ENCODE measurements at places on chromosomes 1 and 21. TPM values are rescaled to one million over a fixed set of nuclear protein-coding genes. Genes with fewer than 3 reads are reported as not detected.

MROH7 gene
- polyA plus RNA-seq: not detected

ICOSLG gene
- 2.4 TPM for polyA plus RNA-seq

SEC16B gene
- 0.16 TPM for polyA plus RNA-seq

SPRR2D gene
- 29.7 TPM for polyA plus RNA-seq

FAM131C gene
- 1.0 TPM for polyA plus RNA-seq

DNA sequence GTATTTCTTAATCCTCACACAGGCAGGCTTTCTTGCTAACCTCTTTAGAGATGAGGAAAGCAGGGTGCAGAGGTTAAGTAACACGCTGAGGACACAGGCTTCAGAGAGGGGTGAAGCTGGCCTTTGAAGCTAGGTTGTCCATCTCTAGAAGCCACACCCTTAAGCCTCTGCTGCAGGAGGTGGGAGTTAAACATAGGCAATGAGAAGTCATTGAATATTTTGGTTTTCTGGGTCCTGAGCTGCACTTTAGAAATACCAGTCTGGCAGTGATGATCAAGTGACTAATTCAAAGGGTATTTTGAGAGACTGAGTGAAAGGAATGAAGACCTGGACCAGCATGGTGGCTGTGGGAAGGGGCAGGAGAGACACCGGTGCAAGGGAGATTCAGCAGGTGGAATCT, 9.9 kb downstream of the KCNJ15 start:
- DNase-seq: peak; percentile 74

DNA sequence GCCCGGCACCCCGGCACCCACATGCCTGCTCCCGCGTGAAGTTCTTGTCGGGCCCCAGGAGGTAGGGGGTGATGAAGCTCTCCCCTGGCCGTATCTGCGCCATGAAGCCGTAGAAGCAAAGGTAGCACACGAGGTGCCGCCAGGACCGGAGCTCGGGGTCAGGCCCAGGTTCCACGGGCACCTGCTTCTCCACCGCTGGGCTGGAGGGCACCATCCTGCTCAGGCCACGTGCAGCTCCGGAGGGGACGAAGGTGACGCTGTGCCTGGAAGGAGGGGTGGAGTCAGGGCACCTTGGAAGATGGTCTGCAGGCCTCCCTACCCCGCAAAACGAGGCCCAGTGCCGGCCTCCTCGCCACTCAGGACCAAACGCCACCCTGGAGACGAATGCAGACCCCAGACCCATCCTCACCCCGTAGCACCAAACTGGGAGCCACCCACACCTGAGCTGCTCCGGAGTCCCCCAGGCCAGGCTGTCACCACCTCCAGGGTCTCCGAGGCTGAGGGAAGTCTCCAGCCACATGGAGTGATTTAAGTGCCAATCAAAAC, 4.4 kb downstream of the SLC19A1 start:
- no peak for DNase-seq

DNA sequence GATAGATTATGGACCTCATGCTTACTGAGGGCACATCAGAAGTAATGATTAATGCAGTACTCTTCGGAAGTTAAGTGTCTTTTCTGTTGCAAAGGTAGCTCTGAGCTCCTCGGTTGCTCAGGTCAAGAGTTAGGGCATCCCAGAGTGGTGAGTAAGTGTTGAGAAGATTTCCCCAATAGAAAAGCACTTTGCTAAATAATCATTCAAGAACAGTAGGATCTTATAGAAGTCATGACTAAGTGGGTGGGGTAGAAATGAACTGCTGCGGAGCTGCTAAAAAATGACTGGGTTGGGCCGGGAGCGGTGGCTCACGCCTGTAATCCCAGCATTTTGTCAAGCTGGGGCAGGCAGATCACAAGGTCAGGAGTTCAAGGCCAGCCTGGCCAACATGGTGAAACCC, 648.6 kb upstream of the CAMK1G start:
- DNase-seq: peak; percentile 91

GRCh38 chr1:221939607-221940006, 197.7 kb upstream of the DUSP10 start:
- no peak for DNase-seq

GRCh38 chr1:3443807-3444206, 10.7 kb upstream of the ARHGEF16 start:
- DNase-seq: no peak

GRCh38 chr1:59750328-59751003, 64.3 kb upstream of the HOOK1 start:
- DNase-seq: peak; percentile 79

DNA sequence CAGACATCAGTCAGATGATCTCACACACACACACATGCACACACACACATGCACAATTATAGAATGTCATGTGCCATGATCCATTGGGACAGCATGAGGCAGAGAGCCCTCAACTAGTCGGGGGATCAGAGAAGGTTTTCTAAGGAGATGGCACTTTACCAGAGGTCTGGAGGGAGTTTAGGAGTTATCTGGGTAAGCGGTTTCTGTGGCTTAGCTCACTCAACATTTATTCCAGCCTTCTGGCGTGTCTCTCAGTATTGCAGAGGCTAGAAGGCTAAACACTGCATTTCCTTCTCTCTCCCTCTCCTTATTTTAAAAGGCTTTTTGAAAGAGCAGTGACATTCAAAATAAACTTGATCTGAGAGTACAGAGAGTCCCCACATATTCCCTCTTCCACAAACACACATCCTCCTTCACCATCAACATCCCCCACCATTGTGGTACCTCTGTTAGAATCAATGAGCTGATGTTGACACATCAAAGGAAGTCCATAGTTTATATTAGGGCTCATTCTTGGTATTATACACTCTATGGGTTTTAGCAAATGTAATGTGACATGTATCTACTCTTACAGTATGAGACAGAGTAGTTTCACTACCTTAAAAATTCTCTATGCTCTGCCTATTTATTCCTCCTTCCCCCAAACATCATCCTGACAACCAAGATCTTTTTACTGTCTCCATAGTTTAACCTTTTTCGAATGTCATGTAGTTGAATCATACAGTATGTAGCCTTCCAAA, 9.0 kb upstream of the PLA2G2A start:
- DNase-seq: no peak

DNA sequence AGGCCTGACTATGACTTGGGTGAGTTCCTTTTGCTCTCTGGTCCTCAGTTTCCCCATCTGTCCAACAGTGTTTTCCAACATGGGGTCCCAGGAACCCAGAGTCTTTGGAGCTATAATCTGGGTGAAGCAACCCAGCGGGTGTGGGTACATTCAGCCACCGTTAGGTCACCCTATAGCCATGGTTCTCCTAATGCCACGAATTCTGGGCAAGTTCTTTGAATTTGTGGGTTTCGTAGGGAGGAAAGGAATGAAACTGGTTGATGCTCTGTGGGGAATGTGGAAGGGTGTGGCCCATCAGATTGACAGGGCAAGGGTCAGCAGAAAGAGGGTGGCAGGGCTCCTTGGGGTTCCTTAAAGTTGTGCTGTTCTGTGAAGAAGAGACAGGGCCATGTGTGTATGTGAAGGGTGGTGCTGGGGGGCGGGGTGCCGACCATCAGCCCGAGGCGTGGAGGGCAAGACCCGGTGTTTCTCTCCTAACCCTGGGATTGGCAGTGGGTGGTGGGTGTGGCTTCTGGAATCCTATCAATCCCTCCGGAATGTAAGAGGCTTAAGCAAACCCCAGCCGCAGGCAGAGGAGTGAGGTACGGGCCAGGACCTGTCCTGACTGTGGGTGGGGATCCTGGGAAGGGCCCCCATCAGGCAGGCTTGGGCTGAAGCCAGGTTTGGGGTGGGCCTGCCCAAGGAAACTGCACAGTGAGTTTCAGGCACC, 35.5 kb upstream of the ZNF362 start:
- DNase-seq: peak; percentile 97

DNA sequence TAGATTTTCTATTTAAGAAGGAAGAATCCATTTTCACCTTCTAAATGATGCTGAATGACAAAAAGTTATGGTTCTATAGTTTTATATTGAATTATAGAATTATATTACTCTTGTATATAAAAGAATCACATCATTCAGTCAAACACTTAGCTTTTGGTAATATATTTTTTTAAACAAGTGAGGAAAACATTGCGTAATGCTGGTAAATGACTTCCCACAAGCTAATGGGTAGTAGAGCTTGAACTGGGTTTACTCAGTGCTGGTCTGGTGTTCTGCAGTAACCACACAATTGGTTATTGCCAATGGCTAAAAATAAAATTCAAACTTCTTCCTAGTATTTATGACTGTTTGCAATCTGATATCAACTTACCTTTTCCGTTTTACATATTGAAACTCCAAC, 10.6 kb upstream of the GIPC2 start:
- DNase-seq: no peak

DNA sequence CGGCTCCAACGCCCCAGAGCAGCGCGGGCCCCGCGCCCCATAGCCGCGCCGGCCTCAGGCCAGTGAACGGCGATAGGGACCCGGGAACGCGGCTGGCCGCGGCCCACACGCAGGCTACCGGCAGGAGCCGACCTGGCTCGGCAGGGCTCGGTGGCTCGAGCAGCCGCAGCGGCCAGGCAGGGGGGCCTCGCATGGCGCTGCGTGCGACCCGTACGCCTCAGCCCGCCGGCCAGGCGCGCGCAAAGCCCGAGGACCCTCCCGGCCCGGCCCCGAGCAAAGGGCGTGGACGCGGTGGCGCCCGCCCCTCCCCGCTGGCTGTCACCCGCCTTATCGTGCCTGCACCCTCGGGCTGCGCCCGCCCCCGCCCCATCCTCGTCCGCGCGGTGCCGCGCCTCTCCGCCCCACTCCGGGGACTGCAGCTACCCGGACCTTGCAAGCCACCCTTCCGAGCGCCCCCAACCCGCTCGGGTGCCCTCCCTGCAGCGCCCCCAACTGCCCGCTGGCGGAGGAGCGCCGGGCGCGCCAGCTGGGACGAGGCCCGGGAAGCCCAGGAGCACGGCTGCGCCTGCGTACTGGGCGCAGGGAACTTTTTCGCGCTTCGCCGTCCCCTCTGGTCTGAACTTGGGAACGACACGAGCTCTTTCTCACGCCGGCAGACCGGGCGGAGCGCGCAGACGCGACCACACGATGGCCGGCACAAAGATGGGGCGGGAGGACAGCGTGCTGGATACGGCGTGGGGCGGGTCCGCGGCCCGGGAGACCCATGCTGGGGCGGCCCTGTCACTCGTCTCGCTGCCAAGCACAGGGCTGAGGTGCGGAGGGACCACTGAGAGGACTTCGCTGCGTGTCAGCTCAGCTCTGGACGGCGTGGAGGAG, at the start of gene ABCB10:
Gene ABCB10, minus strand, starts transcription at position 248 of the 876 bp plus-strand sequence. Its CDS starts 55 bp downstream, at position 193.
- DNase-seq: peak; percentile 92

GRCh38 chr21:28799926-28800325, 192.8 kb downstream of the LTN1 start:
- DNase-seq: no peak

- no peak for DNase-seq
Observed at GRCh38 chr1:168688644-168689326, 40.2 kb downstream of the DPT start.

GRCh38 chr1:220325306-220325995, 53.2 kb upstream of the RAB3GAP2 start:
- no peak for DNase-seq

DNA sequence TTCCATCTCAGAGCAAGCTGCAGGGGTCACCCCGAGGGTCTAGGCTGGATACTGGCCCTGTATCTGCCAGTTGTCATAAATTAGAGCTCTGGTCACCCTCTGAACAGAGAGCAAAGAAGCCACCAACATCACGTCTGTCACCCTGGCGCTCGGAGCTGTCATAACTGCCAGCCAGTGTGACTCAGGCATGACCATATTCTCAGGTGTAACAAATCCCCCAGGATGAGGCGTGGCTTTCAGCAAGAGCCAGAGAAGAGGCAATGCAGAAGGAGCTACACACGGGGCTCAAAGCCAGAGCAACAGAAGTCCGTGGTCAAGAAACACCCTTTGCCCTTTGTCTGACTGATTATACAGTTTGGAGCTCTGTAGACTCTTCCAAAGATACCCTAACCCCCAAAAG, 40.0 kb downstream of the PRAMEF20 start:
- DNase-seq: no peak

DNA sequence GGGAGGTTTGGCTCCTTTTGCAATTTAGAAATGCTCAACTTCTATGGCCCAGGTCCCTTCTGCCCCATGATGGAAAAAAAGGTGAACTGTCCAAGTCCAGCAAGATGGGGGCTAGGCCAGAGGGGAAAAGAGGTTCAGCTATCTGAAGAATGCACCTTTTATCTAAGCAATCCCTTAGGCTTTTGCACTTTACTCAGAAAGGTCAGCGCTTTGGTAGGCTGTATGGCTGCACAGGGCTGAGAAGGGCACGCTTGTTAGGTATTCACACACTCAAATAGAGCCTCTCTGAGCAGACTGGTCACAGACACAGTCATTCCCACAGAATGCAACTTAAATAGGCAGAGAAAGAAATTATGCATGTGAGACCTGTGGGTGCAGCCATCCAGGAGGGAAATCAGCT, 31.0 kb downstream of the KANK4 start:
- no peak for DNase-seq

GRCh38 chr1:167270349-167271092, 49.8 kb downstream of the POU2F1 start:
- no peak for DNase-seq

DNA sequence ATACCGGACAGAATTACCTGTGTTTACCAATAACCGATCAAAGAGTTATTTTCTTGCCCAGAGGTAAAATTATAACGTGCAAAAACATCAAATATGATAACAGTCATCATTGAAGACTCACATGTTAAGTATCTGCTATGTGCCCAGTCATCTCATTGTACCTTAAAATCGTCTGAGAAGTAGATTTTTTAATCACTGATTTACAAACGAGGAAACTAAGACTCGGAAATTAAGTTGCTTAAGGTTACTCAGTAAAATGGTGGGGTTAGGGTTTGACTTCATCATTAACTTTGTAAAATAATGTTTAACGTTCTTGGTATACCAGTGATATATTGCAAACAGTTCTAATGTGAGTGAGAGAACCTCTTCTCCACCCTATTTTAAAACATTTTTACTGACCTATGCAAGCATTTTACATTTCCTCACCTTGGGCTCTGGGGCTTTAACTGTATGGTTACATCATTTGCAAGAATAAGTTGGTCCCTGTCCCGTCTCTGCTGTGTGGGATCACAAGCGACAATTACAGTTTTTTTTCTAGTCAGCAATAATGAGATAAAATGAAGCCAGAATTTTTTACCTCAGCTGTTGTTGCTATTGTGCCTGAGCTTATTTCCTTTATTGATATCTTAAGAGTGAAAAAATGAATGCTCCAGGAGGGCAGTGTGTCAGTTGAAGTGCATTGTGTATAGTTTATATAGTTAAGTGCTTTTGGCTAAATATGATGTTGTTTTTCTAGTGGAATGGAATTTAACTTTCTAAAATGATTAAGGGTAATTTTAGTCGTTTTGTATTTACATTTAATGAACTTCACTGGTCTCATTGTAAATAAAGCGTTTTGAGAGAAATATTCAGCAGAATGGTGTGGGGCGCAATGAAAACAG, 2.7 kb downstream of the RPRD2 start:
- DNase-seq: peak; percentile 34

DNA sequence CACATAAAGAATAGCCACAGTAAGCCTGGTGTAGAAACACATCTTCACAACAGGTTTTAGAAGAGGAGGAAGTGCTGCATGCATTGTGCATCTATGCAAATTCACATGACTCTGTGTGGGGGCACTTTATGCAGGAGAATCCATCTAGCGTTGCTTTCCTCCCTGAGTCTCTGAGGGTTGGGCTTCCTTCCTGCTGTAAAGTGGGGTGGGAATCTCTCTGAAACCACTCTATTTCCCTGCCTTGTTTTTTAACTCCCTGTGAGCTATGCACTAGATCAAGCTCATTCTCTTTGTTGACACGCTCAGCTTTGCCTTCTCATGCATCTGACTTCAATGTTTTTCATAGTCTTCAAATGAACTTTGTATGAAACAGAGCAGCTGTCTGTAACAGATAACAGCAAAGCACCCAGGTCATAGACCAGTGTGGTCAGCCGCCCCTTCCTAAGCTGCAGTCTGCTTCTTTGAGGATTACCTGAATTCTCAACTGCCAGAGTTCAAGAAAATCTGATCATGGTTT, 102.7 kb upstream of the DPH5 start:
- DNase-seq: no peak
